ENCODE measurements at places on chromosomes 16 and 17. TPM values are rescaled to one million over a fixed set of nuclear protein-coding genes. Genes with fewer than 3 reads are reported as not detected.
A peak's percentile ranks its signal among the peaks of the same experiment; 100 is the strongest.

GRCh38 chr16:48378836-48379235 is 6.4 kb downstream of the SIAH1 start:
- no peaks in the 10 kb centered on the region for H3K27me3 ChIP-seq
- no peak overlapping the region for H3K4me3 ChIP-seq
- DNase-seq = no peak

Gene SPNS3
- 8.4 TPM for total RNA-seq

DNA sequence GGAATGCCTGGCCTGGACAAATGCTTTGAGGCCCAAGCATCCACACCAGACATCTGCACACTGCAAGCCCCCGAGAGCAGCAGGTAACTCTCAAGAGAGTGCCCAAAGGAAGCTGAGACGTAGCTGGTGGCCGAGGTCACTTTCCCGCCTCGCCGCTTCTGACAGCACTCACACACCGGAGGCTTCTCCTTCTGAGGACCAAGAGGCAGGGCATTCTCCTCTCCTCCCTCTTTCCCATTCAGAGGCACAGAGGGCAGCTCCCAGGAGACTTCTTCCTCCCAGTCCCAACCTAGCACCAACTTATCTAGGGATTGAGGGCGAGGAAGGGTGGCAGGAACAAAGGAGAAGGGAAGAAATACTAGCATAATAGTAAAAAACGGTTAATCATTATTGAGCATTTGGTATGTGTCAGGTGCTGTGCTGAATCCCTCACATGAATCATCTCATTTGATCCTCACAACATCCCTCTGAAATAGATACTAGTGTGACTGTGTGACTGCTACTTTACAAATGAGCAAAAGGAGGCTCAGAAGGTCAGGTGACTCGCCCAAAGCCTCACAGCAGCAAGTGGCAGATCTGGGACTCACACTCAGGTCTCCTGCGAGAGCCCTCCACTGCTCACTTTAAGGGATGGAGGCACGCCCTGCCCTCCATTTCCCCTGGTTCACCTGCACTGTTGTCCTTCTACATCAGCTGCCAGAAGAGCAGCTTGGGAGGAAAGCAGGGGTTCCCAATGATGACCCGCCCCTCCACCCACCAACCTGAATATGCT is 41.8 kb downstream of the MYO18A start:
- H3K36me3 ChIP-seq = no peaks in the 10 kb centered on the region
- peak overlapping the region; percentile 97 for H3K27ac ChIP-seq
- peak overlapping the region; percentile 89 for H3K4me3 ChIP-seq
- peaks cover 71% of the 10 kb centered on the region for H3K4me1 ChIP-seq
- DNase-seq = peak; percentile 88
- no peaks in the 10 kb centered on the region for H3K27me3 ChIP-seq

DNA sequence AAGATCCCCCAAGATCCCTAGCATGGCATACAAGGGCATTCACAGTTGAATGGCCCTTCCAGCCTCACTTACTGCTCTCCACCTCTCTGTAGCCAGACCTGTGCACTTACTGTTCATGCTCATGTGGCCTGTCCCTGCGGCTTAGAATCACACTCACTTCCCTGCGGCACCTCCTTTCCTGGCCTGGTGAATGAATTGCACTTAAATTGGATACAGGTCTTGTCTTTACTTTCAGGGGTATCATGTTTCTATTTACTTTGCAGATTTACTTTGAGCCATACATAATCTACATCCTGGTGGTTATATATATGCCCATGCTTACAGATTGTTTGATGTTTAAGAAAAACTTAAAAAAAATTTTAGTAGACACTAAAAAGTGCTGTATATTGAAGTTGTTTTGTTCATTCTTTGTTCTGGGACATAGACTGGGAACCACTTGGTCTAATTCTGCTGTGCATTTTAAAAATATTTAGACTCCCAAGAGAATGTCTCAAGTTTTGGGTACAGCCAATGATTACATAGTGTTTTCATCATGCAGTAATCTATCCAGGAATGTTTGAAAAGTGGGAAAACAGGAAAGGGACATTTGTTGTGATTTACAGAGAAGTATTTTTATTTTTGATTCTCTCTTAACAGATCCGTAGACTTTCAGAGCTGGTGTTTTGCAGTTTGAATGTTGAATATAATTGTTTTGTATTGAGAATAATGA is 63.9 kb downstream of the NUP88 start:
- peak overlapping the region; percentile 1 for H3K27ac ChIP-seq
- no peak overlapping the region for H3K4me3 ChIP-seq
- peaks cover 41% of the 10 kb centered on the region for H3K36me3 ChIP-seq
- H3K27me3 ChIP-seq = no peaks in the 10 kb centered on the region
- no peaks in the 10 kb centered on the region for H3K4me1 ChIP-seq

DNA sequence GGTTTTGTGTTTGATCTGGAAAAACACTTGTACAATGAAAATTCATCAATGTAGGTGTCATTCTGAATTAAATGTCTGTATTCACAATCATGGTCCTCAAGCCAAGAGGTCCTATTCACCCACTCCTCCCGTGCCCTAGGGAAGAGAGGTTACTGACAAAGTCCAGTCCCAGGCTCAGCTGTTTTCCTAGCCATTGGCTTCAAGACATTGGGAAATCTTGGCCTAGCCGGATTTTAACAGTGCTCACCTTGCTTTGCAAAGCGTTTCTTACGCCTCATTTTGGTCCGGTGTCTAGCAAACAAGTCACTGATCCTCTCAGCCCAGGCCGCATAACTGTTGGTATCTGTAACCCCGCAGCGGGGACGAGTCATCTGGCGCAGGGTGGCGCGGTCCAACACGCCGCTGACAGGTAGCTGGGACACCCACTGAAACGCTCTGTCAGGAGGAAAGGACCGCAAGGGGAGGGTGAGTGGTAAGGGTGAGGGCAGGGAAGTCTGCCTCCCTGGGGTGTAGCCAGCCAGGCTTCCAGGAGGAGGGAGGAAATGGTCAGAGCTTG is 16.7 kb downstream of the MMP28 start:
- no peak overlapping the region for H3K4me3 ChIP-seq
- no peaks in the 10 kb centered on the region for H3K4me1 ChIP-seq
- H3K27ac ChIP-seq = no peak overlapping the region
- H3K36me3 ChIP-seq = no peaks in the 10 kb centered on the region

- no peaks in the 10 kb centered on the region for H3K27me3 ChIP-seq
- no peaks in the 10 kb centered on the region for H3K4me1 ChIP-seq
- DNase-seq = no peak
- H3K27ac ChIP-seq = no peak overlapping the region
Observed at GRCh38 chr16:1602285-1602684, 9.6 kb downstream of the IFT140 start.

DNA sequence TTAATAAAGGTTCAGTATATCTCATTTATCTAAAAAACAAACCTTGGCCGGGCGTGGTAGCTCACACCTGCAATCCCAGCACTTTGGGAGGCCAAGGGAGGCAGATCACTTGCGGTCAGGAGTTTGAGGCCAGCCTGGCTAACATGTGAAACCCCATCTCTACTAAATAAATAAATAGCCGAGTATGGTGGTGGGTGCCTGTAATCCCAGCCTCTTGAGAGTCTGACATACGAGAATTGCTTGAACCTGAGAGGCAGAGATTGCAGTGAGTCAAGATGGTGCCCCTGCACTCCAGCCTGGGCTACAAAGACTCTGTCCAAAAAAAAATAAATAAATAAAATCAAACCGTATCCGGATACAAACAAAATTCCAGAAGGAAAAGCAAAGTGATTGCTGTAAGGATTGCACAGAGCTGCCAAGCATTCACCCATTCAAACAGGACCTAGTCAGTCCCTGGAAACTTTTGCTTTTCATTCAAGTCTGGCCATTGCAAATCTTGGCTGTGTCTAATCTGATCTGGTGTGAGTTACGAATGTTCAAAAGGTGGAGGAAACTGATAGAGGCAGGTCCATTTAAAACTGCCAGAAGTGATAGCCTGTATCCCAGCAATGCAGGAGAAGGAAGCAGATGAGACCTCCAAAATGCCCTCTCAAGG is 102.5 kb upstream of the CLEC3A start:
- peaks cover 12% of the 10 kb centered on the region for H3K27me3 ChIP-seq
- H3K36me3 ChIP-seq = no peaks in the 10 kb centered on the region
- no peak for DNase-seq
- H3K4me3 ChIP-seq = no peak overlapping the region

DNA sequence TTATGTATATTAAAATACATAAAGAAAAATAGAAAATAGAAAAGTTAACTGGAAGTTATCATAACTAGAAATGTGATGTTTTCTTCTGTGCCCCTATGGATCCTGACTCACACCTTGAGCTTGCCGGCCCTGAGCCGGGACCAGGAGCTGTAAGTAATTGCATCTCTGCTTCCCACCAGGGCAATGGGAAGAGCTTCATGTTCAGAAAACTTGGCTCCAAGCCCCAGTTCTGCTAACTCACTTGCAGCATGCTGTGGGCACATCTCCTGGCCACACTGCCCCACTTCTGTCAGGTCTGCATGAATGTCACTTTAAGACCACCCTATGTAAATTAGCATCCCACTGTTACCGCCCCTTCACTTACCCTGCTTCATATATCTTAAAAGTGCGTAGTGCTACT is 37.2 kb downstream of the GNAO1 start:
- no peak for DNase-seq
- peaks cover 30% of the 10 kb centered on the region for H3K4me1 ChIP-seq
- H3K27ac ChIP-seq = no peak overlapping the region
- no peak overlapping the region for H3K4me3 ChIP-seq
- no peaks in the 10 kb centered on the region for H3K27me3 ChIP-seq

Gene NXPH3
- total RNA-seq = 0.09 TPM

DNA sequence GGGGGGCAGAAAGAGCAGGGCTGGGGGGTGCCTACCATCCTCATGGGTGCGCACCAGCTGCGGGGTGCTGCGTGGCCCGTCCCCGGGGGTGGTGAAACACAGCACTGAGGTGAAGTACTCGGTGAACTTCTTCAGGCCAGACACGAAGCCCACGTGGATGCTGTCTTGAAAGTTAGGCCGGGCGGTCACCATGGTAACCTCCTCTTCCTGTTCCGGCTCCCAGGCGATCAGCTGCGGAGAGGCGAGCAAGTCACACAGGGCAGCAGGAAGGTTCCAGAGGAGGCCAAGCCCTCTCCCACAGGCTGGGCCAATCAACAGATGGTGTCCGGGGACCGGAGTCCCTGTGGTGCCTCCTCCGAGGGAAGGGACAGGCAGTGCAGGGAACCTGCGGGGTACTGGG is 90.1 kb upstream of the CDC42EP4 start:
- DNase-seq = peak; percentile 32
- no peaks in the 10 kb centered on the region for H3K27me3 ChIP-seq
- H3K4me3 ChIP-seq = no peak overlapping the region
- H3K36me3 ChIP-seq = no peaks in the 10 kb centered on the region
- no peaks in the 10 kb centered on the region for H3K4me1 ChIP-seq

GRCh38 chr17:42097691-42098631 is at the start of gene ZNF385C:
ZNF385C (minus strand) TSS chr17:42098473; CDS start chr17:42063056, 35,417 bp downstream.
- H3K4me1 ChIP-seq = peaks cover 8% of the 10 kb centered on the region
- no peaks in the 10 kb centered on the region for H3K36me3 ChIP-seq
- peak; percentile 66 for DNase-seq

DNA sequence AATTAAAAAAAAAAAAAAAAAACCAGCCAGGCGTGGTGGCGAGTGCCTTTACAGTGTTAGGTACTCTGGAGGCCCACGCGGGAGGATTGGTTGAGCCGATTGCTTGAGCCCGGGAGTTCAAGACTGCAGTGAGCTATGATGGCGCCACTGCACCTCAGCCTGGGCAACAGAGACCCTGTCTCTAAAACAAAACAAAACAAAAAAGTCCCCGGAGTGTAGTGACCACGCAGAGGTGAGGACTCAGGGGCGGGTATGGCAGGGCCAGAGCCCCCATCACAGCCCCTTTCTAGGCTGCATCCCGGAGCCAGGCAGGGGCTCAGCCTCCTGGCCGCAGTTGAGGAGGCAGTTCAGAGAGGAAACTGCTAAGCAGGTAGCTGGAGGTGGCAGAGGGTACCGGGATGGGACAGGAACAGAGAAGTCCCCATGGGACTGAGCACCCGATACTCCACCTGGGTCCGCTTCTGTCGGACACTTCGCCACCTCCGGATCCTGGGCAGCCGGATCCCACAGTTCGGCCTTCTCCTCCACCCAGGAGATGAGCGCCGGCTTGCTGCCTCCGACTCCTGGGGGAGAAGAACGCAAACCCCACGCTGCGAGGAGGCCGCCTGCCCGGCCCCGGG is 800 bp downstream of the ZNF747 start:
- H3K27ac ChIP-seq = peak overlapping the region; percentile 96
- peaks cover 49% of the 10 kb centered on the region for H3K36me3 ChIP-seq
- peak; percentile 57 for DNase-seq
- no peaks in the 10 kb centered on the region for H3K27me3 ChIP-seq

Gene MAPT
- 0.75 TPM for total RNA-seq

GRCh38 chr17:15233022-15233805 is 31.9 kb downstream of the PMP22 start:
- H3K27ac ChIP-seq = no peak overlapping the region
- no peaks in the 10 kb centered on the region for H3K36me3 ChIP-seq
- H3K4me1 ChIP-seq = peaks cover 5% of the 10 kb centered on the region
- DNase-seq = peak; percentile 24
- H3K4me3 ChIP-seq = no peak overlapping the region

DNA sequence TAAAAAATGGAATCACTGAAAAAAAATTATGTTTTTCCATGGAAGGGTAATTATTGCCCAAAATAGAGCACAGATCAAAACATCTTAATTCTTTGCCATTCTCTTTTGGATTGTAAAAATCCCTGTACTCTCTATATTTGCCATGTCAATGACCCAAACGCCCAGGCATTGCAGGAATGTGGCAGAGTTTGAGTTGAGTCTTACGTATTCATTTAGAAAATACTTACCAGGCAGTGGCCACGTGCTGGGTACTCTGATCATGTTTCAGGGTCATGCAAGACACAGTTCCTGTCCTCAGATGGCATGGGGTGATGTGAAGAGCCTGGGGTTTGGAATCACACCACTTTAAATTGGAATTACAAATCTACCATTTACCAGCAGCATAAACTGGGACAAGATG is 267.7 kb downstream of the ABCC12 start:
- H3K36me3 ChIP-seq = no peaks in the 10 kb centered on the region
- peaks cover 18% of the 10 kb centered on the region for H3K27me3 ChIP-seq
- DNase-seq = no peak
- no peak overlapping the region for H3K4me3 ChIP-seq
- H3K27ac ChIP-seq = no peak overlapping the region

GRCh38 chr17:79732254-79732653 is 1.5 kb downstream of the ENPP7 start:
- no peak for DNase-seq
- no peak overlapping the region for H3K4me3 ChIP-seq
- H3K4me1 ChIP-seq = peaks cover 4% of the 10 kb centered on the region
- H3K36me3 ChIP-seq = no peaks in the 10 kb centered on the region

Gene KREMEN2
- total RNA-seq = not detected

Gene NHERF2
- 2.7 TPM for total RNA-seq

Gene SNAI3
- 3.6 TPM for total RNA-seq

- H3K27ac ChIP-seq = no peak overlapping the region
Observed at GRCh38 chr16:68351991-68352431, 41.2 kb downstream of the PRMT7 start.

GRCh38 chr17:3838206-3838605 is 7.8 kb downstream of the NCBP3 start:
- DNase-seq = no peak
- peaks cover 5% of the 10 kb centered on the region for H3K4me1 ChIP-seq
- no peak overlapping the region for H3K27ac ChIP-seq
- no peaks in the 10 kb centered on the region for H3K27me3 ChIP-seq

Gene ACE
- 0.46 TPM for total RNA-seq
